ENCODE measurements at places on chromosomes 1 and 21. TPM values are rescaled to one million over a fixed set of nuclear protein-coding genes. Genes with fewer than 3 reads are reported as not detected.

Gene AADACL4
- not detected for total RNA-seq

DNA sequence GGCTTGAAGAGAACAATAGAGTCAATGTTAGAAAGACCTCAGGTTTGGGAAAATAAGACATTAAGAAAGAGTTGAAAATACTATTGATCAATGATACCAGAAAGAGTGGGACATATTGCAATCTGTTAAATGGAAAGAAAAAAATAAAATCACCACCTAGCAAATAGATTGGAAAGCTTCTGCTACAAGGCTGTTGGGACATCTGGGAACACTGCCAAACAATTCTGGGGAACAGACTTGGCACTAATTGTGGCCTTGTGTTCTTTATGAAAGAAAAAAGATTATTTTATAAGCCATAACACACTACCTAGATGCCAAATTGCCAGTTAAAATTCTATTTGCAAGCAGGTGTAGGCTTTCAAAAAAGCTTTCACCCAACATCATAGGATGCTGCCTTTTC is 137.8 kb downstream of the TSEN15 start:
- DNase-seq = no peak

- no peak for DNase-seq
Observed at GRCh38 chr1:37171691-37172090, 137.4 kb upstream of the GRIK3 start.

Gene RAP1GAP
- total RNA-seq = 0.15 TPM

Gene STX12
- total RNA-seq = 35.7 TPM

GRCh38 chr21:32641710-32642698 is 29.8 kb upstream of the CFAP298 start:
- DNase-seq = no peak
